Smooth muscle cell of the umbilical artery (primary cell): ENCODE measurements at places on chromosomes 16 and 17. TPM values are rescaled to one million over a fixed set of nuclear protein-coding genes. Genes with fewer than 3 reads are reported as not detected.

HOXB8 gene
- total RNA-seq = under 0.01 and 0.97 TPM in 2 replicates

TBX21 gene
- not detected in 2 replicates for total RNA-seq

PARD6A gene
- 0.59 and 1.2 TPM in 2 replicates for total RNA-seq

SOCS1 gene
- total RNA-seq = 6.8 and 8.4 TPM in 2 replicates

CHTF18 gene
- 5.3 and 15.8 TPM in 2 replicates for total RNA-seq

CCL14 gene
- not detected in 2 replicates for total RNA-seq

NOD2 gene
- total RNA-seq = under 0.01 TPM in 1 of 2 replicates, not detected in the other

CHD9 gene
- total RNA-seq = 66.2 and 73.8 TPM in 2 replicates

TEX19 gene
- not detected in 2 replicates for total RNA-seq

GJD3 gene
- 0.69 TPM in 1 of 2 replicates, not detected in the other for total RNA-seq

RNF43 gene
- not detected in 2 replicates for total RNA-seq

BANP gene
- 25.2 and 28.8 TPM in 2 replicates for total RNA-seq

PPP1R27 gene
- 0.09 TPM in 1 of 2 replicates, not detected in the other for total RNA-seq
